ENCODE measurements at places on chromosomes 1 and 21. TPM values are rescaled to one million over a fixed set of nuclear protein-coding genes. Genes with fewer than 3 reads are reported as not detected.
A peak's percentile ranks its signal among the peaks of the same experiment; 100 is the strongest.

Gene MAGI3
- total RNA-seq: 26.3 TPM

Gene LCE3E
- not detected for total RNA-seq

Gene LEMD1
- total RNA-seq: 2.0 TPM

GRCh38 chr1:181595234-181595633 lies 111.9 kb downstream of the CACNA1E start:
- no peak for DNase-seq

GRCh38 chr1:75614399-75614756 lies 3.5 kb upstream of the SLC44A5 start:
- DNase-seq: no peak

DNA sequence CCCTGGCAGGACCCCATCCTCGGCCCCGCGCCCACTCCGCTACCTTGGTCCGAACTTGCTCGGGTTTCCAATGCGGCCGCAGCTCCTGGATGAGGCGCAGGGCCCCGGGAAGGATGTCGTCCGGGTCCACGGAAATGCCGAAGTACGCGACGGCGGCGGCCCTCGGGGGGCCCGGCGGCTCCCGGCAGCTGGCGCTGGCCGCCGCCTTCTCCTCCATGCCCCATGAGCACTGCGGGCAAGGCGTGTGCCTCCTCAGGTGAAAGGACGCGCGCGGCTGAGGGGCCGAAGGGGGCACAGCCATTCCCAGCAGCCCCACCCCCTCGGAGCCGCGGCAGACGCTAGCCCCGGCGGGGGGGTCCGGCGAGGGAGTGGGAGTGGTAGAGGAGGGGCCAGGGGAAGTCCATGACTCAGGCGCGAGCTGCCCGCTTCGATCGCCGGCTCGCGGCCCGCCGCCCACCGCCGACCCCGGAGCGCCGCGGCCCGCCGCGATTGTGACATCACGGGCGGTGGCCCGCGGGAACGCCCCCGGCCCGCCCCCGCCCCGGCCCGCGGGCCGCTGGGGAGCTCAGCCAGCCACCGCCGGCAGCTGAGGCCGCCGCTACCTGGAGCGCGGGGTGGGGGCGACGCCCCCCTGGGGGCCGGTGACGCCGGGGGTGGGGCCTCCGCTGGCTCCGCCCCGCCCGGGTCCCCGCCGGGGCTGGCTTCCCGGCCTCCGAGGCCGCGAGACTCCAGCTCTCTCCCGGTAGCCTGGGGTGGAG lies at the start of gene ETNK2:
TSS of gene ETNK2 (minus strand) at position 493 of the 758 bp plus-strand sequence. CDS start at position 301, 192 bp downstream.
- peak; percentile 73 for DNase-seq

Data from glutamatergic neuron (in vitro differentiated cells).